ENCODE measurements at places on chromosomes 4 and X. TPM values are rescaled to one million over a fixed set of nuclear protein-coding genes. Genes with fewer than 3 reads are reported as not detected.

GRCh38 chrX:9676306-9676705 is 89.3 kb downstream of the GPR143 start:
- DNase-seq = no peak
- no peak overlapping the region for H3K27ac ChIP-seq
- H3K36me3 ChIP-seq = peaks cover 34% of the 10 kb centered on the region
- no peak overlapping the region for H3K4me3 ChIP-seq

GRCh38 chrX:1511150-1511549 is 25.8 kb downstream of the P2RY8 start:
- DNase-seq = peak; percentile 4
- H3K4me3 ChIP-seq = no peak overlapping the region
- H3K27ac ChIP-seq = peak overlapping the region; percentile 26
- H3K4me1 ChIP-seq = peaks cover 13% of the 10 kb centered on the region

DNA sequence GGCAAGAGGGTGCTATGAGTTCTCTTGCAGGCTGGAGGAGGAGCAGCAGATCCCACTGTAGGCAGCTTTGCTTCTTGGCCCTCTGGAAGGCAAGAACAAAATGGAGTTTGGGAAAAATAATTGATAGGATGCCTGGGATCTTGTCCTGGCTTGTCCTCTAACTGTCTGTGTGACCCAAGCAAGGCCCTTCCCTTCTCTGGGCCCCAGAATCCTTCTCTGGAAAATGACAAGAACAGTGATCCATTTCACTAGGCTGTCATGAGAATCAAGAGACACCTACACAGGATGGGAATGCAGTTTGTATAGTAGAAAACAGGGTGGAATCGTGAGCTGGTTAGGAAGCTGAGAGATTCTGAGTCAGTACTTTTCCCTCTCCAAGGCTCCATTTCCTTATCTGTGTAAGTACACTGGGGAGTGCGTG is 133.3 kb downstream of the PJA1 start:
- no peak for DNase-seq
- H3K27me3 ChIP-seq = no peaks in the 10 kb centered on the region
- H3K36me3 ChIP-seq = no peaks in the 10 kb centered on the region
- no peak overlapping the region for H3K27ac ChIP-seq
- no peak overlapping the region for H3K4me3 ChIP-seq

- DNase-seq = no peak
- no peaks in the 10 kb centered on the region for H3K4me1 ChIP-seq
- H3K36me3 ChIP-seq = no peaks in the 10 kb centered on the region
- H3K27me3 ChIP-seq = no peaks in the 10 kb centered on the region
- H3K27ac ChIP-seq = no peak overlapping the region
These were observed 170.1 kb upstream of the ATOH1 start for GRCh38 chr4:93658443-93658842.

DNA sequence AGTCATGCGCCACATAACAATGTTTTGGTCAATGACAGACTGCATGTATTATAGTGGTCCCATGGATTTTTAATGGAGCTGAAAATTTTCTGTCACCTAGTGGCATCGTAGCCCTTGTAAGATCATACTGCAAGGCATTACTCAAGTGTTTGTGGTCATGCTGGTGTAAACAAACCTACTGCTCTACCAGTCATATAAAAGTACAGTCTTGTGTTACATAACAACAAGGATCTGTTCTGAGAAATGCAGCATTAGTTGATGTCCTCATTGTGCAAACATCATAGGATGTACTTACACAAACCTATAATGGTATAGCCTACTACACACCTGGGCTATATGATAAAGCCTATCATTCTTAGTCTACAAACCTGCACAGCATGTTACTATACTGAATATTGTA is 34.6 kb downstream of the COX18 start:
- H3K27me3 ChIP-seq = no peaks in the 10 kb centered on the region
- no peak overlapping the region for H3K27ac ChIP-seq
- H3K4me3 ChIP-seq = no peak overlapping the region
- no peaks in the 10 kb centered on the region for H3K36me3 ChIP-seq
- DNase-seq = no peak

- DNase-seq = no peak
- no peaks in the 10 kb centered on the region for H3K4me1 ChIP-seq
- no peaks in the 10 kb centered on the region for H3K27me3 ChIP-seq
- H3K27ac ChIP-seq = no peak overlapping the region
- H3K4me3 ChIP-seq = no peak overlapping the region
These were observed 220.0 kb downstream of the ENOX2 start for GRCh38 chrX:130682990-130683389.

- DNase-seq = peak; percentile 73
- no peaks in the 10 kb centered on the region for H3K36me3 ChIP-seq
- peaks cover 30% of the 10 kb centered on the region for H3K4me1 ChIP-seq
- peak overlapping the region; percentile 25 for H3K27ac ChIP-seq
- peak overlapping the region; percentile 62 for H3K4me3 ChIP-seq
These were observed 23.6 kb upstream of the YTHDC1 start for GRCh38 chr4:68373513-68373912.

The TEX13B gene
- not detected for total RNA-seq

The PNCK gene
- 0.16 TPM for total RNA-seq

The IL2 gene
- 0.60 TPM for total RNA-seq

The ADH1C gene
- not detected for total RNA-seq

The CYLC1 gene
- not detected for total RNA-seq

The MTNR1A gene
- total RNA-seq = not detected

The SLC34A2 gene
- total RNA-seq = not detected
